ENCODE measurements at places on chromosomes 1 and 21. TPM values are rescaled to one million over a fixed set of nuclear protein-coding genes. Genes with fewer than 3 reads are reported as not detected.

EPHA2 gene
- 6.5 TPM for polyA plus RNA-seq

GPR25 gene
- not detected for polyA plus RNA-seq

ARV1 gene
- 18.7 TPM for polyA plus RNA-seq

MSH4 gene
- polyA plus RNA-seq: 0.35 TPM

CSF3R gene
- polyA plus RNA-seq: not detected

CTNNBIP1 gene
- polyA plus RNA-seq: 61.4 TPM

RNF186 gene
- polyA plus RNA-seq: not detected

RUSC1 gene
- polyA plus RNA-seq: 30.5 TPM

- peak; percentile 49 for DNase-seq
These were observed 7.3 kb downstream of the GLMN start for GRCh38 chr1:92291372-92291999.

- peak; percentile 27 for DNase-seq
These were observed 941 bp downstream of the ARNT start for GRCh38 chr1:150875197-150876118.

- no peak for DNase-seq
These were observed 3.8 kb downstream of the ACBD6 start for GRCh38 chr1:180498594-180498993.

- DNase-seq: peak; percentile 2
These were observed 77.6 kb upstream of the CHRM3 start for GRCh38 chr1:239308701-239309333.

GRCh38 chr1:36178471-36179219, 22.7 kb downstream of the MAP7D1 start:
- no peak for DNase-seq

- DNase-seq: no peak
These were observed 92.5 kb upstream of the VAMP3 start for GRCh38 chr1:7678491-7679158.

DNA sequence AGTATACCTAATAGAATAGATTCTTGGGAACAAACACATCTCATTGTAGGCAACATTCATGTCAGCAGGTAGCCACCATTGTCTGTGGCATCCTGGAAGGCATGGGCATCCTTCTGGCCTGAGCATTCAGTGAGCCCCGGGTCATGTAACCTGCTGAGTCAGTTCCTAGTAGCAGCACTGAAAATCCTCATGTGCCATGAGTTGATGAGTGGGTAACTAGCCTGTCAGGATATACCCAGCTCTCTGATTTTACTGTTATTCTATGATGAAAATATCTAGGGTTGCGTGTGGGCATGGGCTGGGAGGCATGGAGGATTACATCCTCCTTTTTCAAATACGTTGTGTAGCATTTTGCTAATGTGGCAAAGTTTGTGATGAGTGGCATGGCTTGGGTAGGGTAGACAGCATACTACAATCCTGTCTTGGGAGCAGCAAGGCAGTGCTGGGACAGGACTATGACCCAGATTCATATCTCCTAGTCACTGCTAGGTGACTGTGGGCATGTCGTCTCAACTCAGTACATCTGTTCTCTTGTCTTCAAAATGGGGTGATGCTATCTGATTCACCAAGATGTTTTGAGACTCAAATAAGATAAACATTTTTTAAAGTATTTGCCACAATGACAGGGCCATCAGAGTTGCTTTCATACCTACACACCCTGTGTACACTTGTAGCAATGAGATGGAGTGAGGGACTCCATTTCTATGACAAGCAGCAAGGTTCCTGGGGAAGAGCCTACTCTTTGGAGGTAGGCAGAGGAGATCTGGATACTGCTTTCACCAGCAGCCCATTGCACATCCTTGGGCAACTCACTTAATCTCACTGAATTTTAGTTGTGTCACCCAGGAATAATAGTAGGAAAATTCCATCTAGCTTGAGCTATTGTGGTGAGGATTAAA, 62.5 kb downstream of the CD58 start:
- DNase-seq: no peak

GRCh38 chr1:159023723-159024122, 14.0 kb downstream of the IFI16 start:
- DNase-seq: no peak

- no peak for DNase-seq
These were observed 117.7 kb downstream of the HLCS start for GRCh38 chr21:36848730-36849274.

GRCh38 chr1:165753934-165754333, 14.7 kb downstream of the TMCO1 start:
- DNase-seq: no peak

- DNase-seq: no peak
These were observed 39.1 kb upstream of the FHAD1 start for GRCh38 chr1:15207829-15208429.

GRCh38 chr1:220770245-220770913, 16.3 kb upstream of the MTARC1 start:
- DNase-seq: no peak

GRCh38 chr21:17780539-17780938, 38.6 kb downstream of the C21orf91 start:
- no peak for DNase-seq

DNA sequence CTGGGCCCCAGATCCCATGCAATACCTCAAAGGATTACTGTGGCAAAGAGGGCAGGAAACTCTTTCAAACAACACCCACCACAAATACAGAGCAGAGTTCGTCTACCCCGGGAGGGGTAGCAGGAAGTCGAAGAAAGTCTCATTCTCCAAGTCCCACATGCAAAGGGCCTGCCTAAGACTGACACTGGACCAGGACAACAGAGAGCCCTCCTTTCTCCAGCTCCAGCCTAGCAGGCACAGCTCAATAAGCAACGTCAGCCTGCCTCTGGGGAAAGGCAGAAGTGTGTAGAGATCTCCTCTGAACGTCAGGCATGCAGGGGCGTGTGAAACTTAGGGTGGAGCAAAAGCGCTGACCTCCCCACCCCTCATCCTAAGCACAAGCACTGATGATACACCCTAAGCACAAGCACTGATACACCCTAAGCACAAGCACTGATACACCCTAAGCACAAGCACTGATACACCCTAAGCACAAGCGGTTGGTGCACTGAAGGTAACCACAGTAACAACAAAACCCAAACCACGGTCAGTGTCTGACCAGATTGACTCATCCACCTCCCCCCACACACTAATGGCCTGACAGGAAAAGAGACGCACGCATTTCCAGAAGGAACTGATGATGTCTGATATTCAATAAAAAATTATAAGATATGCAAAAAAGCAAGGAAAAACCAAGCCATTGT, 1.3 kb downstream of the KRTAP12-3 start:
- DNase-seq: no peak

DNA sequence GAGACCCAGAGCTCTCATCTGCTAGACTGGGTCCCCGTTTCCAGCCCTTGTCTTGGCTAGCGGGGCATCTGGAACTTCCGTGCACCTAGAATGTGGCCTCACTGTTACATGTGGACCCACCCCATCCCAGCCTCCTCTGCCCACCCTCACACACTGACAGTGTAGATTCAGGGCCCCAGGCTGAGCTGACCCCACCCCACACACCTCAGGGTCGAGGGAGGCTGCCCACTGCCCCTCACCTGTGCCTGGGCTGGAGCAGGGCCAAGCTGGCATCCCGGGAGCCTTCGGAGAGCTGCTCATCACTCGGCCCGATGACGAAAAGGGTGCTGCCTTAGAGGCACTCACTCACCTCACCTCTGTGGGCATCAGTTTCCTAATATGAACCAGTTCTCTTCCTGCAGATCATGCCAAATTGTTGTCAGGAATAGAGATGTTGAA, 11.1 kb downstream of the ACOT11 start:
- DNase-seq: no peak

- DNase-seq: peak; percentile 55
These were observed 381.1 kb upstream of the PKN2 start for GRCh38 chr1:88302843-88303486.

DNA sequence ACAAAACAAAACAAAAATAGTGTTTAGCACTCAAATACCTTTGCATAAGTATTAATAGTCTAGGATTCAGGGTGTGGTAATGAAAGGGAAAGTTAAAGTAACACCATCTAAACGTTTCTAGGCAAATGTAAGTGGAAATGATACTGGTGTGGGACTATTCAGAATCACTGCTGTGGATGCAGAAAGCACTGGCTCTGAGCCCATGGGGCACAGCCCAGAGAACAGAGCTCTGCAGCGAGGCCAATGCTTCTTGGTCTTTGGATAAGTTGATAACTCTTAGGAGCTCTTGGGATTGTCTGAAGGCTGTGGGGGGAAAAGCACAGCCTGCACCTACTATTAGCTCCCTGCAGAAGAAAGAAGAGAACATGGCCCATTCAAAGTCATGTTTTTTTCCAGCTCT, 21.4 kb upstream of the DNM3 start:
- DNase-seq: no peak

- DNase-seq: no peak
These were observed 79.0 kb downstream of the RASAL2 start for GRCh38 chr1:178172939-178173338.

DNA sequence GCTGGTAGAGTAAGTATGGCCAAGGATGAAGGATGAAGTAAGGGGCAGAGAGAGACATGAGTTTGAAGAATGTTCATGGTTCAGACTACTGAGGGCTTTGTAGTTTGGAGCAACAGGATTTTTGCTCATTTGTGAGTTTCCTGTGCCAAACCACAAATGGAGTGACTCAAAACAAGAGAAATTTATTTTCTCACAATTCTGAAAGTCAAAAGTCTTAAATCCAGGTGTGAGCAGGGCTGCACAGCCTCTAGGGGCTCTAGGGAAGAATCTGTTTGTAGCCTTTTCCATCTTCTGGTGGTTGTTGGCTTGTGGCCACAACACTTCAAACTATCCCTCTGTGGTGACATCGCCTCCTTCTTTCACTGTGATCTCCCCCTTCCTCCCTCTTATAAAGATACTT, 58.9 kb downstream of the RHOU start:
- no peak for DNase-seq

DNA sequence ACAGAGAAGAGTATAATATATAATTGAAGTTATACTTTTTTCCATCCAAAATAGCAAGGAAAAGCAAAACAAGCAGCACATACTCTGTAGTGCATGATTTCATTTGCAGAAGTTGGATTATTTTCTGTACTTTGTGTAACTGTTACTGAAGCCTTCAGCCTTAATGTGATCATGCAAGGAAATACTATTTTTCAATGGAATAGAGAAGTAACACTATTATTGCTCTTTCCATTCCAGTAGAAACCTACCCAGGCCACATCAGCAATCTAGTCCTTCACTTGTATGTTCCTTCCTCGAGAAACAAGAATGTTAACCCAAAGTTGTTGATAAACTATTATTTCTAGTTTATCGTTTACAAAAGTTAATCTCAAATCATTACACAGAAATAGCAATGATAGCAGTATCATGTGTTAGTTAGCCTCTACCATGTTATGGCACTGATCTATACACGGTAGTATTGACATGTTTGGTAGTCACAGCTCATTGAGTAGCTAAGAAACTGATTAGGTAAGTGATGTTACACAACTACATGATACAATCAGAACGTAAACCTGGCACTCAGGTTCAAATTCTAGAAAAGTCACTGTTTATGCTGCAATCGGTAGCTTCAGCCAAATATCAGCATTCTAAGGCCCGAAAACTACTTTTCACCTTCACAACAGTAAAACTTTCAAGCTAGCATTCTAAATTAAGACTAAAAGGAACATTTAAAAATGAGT, 37.6 kb upstream of the CHRM3 start:
- DNase-seq: no peak

- no peak for DNase-seq
These were observed 9.5 kb upstream of the RNF186 start for GRCh38 chr1:19824541-19824940.

- DNase-seq: no peak
These were observed at the start of the genes LEPR and LEPROT for GRCh38 chr1:65420590-65421350. Gene LEPR, plus strand, starts transcription at chr1:65420668. Its CDS starts 144,898 bp downstream, at chr1:65565566. Gene LEPROT, plus strand, starts transcription at chr1:65420668. Its CDS starts 57 bp downstream, at chr1:65420725.

DNA sequence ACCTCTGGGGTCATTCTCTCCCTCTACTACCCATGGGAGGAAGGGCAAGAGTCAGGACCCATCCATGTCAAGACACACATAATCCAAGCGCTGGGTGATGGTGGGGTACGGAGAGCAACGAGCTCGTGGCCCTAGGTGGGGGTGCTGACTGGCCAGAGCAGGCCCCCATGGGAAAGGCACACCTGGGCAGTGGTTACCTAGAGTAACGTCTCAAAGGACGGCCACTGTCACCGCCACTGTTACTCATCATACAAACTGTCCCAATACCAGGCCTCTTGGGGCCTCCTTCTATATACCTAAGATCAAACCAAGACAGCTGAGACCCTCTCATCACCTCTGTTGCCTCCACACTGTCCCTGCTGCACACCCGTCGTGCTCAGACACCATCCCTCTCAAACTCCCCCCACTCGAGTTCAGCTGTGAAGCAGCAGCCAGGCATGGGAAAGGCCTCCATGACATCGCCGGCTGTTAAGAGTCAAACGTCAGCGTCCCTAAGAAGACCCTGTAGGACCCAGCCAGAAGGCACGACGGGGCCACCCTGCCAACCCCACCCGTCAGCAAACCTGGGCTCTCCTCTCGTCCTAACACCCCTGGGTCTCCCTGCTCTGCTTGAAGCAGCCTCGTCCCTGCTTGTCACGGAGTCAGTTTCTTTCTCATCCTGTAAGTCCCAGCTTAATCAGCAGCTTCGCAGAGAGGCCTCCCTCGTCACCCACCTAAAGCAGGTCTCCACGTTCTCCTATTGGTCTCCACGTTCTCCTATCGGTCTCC, 15.3 kb downstream of the NPHP4 start:
- DNase-seq: no peak

GRCh38 chr1:93348104-93348728, 2.5 kb downstream of the DR1 start:
- DNase-seq: no peak

- no peak for DNase-seq
These were observed 443.5 kb upstream of the B3GALT2 start for GRCh38 chr1:193629875-193630274.

GRCh38 chr1:229088711-229089110, 182.2 kb upstream of the RAB4A start:
- DNase-seq: no peak

Measured in muscle of arm (tissue), 14 donors.